ENCODE measurements at places on chromosomes 7 and 10. TPM values are rescaled to one million over a fixed set of nuclear protein-coding genes. Genes with fewer than 3 reads are reported as not detected.

The CHAT gene
- total RNA-seq: not detected

The PLAC9 gene
- total RNA-seq: 2.3 TPM

The HOXA11 gene
- 2.9 TPM for total RNA-seq

The GOT1 gene
- total RNA-seq: 23.2 TPM

The TRIM50 gene
- total RNA-seq: not detected

The PIP gene
- not detected for total RNA-seq

The CCDC172 gene
- total RNA-seq: not detected

The GPR26 gene
- total RNA-seq: not detected

The MKI67 gene
- total RNA-seq: 37.2 TPM

The AKR1B15 gene
- total RNA-seq: not detected

The CASTOR2 gene
- total RNA-seq: 17.4 TPM

The TRIL gene
- total RNA-seq: 4.2 TPM

The OR13A1 gene
- total RNA-seq: not detected

The FRAT1 gene
- total RNA-seq: 2.3 TPM

The NT5C2 gene
- 43.4 TPM for total RNA-seq

The CPN1 gene
- not detected for total RNA-seq

The MALSU1 gene
- 35.9 TPM for total RNA-seq

The ANKRD1 gene
- total RNA-seq: 528 TPM

The CFTR gene
- not detected for total RNA-seq

The ZNF467 gene
- total RNA-seq: 9.5 TPM

The IFIT1B gene
- total RNA-seq: not detected

The ABCA13 gene
- under 0.01 TPM for total RNA-seq

The VDAC2 gene
- total RNA-seq: 210 TPM

The ELAPOR2 gene
- total RNA-seq: 78.4 TPM

The MDH2 gene
- total RNA-seq: 43.3 TPM

The NYAP1 gene
- total RNA-seq: 4.6 TPM

All from vein endothelial cell (primary cell).